ENCODE measurements at places on chromosomes 6 and 20.

DNA sequence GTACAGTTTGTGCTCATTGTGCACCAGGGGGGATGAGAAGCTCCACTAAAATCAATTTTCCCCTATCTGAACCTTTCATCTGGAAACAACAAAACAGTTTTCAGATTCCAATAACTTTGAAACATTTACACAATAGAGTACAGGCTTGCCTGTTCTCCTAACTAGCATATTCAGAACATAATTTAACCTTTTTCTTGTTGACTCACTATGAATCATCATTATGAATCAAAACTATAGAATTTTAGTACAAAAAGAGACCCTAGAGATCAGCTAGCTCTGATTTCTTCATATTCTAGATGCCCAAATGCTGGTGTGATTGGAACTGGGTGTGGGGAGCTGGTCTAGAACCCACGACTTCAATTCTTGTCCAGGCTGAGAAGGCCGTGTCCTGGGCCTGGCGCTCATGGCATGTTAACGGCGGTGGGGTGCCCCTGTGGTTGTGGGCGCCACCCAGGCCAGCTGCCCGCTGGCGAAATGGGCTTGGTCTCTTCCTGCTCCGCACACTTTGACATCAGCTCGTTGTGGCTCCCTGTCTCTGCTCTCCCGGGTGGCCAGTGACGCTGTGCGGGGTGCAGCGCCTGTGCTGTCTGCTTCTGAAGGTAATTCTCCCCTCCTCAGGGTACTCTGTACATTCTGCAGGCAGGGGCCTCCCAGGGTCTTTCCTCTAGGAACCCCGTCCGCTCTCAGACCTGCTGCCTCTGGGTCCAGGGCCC is 29.9 kb upstream of the AGPAT4 start:
- DNase-seq: no peak

DNA sequence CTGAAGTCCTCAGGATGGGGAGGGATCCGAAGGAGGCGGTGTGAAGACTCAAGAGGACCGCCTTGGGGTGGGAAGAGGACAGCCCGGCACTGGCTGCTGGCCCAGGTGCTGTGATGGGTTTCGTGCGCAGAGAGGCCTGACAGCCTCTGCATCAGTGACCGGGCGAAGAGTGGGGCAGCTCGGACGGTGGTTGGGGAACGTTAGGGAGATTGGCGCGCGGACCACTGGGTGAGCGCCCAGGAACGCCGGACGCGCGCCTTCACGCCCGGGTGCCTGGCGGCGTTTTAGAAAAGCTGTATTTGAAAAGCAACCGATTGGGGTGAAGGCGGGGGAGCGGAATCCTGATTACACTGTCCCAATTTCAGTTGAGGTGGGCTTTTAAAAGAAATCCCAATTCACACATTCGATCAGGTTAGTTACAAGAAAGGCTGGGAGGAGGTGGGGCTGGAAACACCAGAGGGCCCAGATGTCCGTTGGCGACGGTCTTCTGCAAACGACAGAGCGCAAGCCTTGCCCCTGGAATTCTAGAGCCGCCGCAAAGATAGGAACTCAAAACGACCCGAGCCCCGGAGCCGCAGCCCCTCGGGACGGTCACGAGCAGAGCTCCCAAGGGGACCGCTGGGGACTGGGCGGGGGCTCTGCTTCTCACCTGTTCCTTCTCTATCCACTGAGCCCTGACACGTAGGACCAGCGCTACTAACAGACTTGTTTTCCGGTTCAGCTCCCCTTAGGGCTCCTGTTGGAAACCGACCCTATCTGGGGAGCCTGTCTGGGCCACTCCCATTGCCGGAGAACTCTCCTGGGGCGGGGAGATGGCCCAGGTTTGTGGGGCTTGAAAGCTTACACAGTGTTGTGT is 8.5 kb upstream of the TRIM40 start:
- no peak for DNase-seq

DNA sequence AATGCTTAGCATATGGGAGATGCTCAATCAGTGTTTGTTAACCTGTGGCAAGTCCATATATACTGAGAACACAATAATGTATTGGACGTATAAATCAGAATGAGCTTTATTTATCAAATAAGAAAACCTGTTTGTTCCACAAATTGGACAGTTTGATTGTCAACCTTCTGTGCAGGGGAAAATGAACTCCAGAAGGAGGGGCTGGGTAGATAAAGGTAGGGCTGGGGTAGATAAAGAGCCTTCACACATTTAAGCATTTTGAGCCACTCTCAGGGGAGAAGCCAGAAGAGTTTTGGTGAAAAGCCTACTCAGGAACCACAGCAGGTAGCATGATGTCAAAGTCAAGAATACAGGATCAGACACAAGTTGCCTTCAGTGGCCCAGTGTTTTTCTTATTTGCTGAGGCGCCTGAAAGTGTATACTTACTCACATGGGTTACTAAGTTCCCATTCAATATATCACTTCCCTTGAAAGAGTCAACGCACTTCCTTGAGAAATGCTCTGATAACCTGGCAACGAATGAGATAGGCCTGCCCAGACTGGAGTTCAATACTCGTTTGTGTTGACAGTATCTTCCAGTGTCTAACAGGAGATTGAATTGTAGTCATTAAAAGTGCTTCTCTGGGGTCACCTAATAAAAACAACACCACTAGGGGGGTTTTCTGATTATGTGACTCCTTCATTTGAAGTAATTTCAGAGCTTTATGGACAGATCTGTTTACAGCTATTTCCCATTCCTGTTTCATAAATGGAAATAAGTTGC is 263.9 kb upstream of the CITED2 start:
- DNase-seq: no peak

- no peak for DNase-seq
Measured at GRCh38 chr20:10679269-10679668, 5.5 kb upstream of the JAG1 start.

DNA sequence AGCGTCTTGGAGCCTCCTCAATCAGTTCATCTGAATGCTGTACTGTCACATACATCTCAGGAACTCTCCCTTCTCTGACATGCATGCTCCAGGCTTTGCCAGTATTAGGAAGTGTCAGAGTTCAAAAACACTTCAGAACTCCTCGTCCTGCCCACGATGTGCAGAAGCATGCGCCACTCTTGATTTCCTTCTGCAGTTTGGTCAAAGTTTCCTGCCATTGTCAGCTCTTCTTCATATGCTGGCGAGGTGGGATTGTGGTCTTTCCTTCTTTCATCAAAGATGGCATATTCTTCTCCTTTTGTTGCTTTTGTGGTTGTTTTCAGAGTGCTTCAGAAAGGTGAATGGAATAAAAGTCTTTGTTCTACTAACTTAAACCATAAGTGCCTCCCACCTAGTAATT is 21.0 kb downstream of the SLC13A3 start:
- DNase-seq: no peak

DNA sequence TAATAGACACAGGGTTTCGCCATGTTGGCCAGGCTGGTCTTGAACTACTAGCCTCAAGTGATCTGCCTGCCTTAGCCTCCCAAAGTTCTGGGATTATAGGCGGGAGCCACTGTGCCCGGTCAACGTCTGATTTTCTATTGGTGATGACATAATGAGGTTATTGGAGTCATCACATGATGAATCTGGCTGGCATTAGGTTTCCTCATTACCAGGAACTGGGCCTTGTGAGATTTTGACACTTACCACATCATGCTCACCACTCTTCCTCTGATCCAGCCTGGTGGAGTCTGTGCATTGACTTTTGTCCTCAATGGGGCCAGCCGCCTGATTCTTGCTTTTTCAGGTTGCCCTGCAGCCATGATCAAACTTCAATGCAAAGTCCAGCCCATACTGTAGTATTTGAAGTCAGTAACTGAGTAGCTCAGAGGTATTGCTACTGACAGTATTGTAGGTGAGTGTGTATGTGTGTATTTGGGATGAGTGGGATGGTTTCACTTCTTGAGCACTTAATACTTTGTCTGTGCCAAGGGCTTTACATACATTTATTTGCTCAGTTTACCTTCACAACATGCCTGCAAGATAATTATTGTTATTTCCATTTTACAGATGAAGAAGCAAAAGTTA is 16.0 kb downstream of the ANKS1A start:
- DNase-seq: no peak

DNA sequence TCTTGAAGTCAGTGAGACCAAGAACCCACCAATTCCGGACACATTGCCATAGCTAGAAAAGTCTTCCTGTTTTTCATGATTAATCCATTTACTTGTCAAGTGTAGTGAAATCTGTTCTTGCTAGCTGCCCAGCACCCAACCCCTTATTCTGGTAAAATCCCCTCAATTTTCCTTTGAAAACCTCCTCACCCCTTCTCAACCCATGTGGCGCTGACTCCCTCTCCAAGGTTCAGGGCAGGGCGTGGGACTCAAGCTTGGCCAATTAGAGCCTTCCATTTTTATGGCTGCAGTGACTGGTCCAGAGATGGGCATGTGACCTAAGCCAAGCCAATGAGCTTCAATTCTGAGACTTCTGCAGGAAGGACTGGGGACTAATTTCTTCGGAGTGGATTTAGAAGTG is 9.8 kb upstream of the ZBP1 start:
- DNase-seq: no peak

GRCh38 chr6:31799781-31800180 is 4.2 kb upstream of the VARS1 start:
- no peak for DNase-seq

DNA sequence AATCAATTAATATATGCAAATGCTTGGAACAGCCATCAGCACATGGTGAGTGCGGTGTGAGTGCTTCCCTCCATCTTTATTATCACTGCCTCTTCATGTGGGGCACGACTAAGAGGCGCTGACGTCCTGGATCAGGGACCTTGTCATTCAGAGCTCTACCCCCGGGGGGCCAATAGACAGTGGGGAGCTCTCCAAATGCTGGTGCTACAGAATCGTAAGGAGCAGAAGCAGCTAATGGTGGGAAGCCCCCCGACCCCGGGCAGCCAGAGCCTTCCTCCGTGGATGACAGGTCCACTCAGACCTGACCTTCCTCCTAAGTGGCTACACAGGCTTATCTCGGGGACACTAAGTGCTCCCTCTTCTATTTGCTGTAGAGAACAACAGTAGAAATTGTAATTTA is 257.5 kb upstream of the PMEPA1 start:
- no peak for DNase-seq

DNA sequence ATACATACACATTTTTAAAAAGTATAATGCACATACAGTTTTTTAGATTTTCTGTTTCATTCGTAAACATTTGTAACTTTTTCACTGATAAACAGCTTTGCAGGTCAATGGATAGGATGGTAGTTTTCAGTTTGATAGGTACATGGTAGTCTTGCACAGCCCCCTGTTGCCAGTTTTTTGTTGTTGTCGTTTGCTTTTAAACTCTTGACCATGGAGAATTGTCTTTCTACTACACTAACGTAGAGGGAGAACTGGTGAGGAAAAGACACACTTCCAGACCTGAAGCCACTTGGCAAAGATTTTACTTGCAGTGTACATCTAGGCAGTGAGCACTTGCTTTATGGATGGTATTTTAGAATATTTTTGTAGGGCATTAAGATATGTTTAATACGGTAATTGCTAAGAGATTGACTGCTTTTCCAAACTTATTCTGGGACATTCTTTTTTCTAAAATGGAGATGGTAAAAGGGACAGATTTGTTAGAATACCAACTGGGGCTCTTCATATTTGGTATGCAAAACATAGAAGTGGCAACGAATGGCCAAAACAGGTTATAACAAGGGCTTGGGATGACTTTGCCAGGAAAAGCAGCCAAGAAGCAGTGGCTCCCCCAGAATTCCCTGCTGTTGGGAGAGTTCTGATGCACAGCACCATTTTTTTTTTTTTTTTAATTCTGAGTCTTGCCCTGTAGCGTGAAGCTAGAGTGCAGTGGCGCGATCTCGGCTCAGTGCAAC is 1.5 kb downstream of the PYGB start:
- peak; percentile 26 for DNase-seq

- DNase-seq: no peak
Measured at GRCh38 chr6:90286884-90287488, 9.7 kb downstream of the BACH2 start.

Measured in hippocampal formation (tissue), 2 donors.